ENCODE measurements at places on chromosomes 6 and 20.

DNA sequence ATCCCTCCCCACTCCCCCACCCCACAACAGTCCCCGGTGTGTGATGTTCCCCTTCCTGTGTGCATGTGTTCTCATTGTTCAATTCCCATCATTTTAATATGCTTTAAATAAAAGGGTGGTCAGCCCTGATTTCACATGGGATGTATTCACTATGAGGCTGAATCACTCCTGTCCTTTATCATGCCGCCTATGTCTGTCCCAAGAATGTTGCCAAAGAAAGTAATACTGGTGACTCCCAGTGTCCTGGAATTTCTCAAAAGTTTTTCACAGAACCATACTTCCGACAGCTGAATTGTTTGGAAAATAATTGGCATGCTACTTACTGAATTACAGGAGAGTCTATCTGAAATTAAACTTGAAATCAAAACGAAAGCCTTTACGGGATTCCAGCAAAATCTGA lies 217.7 kb downstream of the HAO1 start:
- no peak for DNase-seq

DNA sequence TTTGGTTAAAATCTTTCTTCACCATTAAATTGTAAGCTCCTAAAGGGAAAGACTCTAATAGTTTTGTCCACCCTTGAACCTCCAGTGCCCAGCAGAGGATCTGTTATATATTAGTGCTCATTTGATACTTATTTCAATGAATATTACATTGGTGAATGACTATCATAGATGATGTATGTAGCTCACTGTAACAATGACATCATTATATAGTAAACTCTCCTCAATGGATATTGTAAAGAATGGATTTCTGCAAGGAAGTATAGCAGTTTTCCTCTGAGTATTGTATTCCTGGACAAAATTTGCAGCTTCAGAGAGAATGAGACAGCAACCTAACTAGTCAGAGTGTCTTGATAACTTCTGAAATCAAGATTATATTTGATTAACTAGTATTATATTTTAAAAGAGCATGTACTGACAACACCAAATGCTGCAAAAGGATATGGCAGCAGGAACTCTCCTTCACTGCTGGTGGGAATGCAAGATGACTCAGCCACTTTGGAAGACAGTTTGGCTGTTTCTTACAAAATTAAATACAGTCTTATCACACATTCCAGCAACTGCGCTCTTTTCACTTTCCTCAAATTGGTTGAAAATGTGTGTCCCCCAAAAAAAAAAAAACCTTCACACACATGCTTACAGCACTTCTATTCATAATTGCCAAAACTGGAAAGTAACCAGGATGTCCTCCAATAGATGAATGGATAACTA lies 189.8 kb upstream of the OPRM1 start:
- DNase-seq: no peak

GRCh38 chr6:37218061-37218460 lies 39.5 kb upstream of the TBC1D22B start:
- no peak for DNase-seq

DNA sequence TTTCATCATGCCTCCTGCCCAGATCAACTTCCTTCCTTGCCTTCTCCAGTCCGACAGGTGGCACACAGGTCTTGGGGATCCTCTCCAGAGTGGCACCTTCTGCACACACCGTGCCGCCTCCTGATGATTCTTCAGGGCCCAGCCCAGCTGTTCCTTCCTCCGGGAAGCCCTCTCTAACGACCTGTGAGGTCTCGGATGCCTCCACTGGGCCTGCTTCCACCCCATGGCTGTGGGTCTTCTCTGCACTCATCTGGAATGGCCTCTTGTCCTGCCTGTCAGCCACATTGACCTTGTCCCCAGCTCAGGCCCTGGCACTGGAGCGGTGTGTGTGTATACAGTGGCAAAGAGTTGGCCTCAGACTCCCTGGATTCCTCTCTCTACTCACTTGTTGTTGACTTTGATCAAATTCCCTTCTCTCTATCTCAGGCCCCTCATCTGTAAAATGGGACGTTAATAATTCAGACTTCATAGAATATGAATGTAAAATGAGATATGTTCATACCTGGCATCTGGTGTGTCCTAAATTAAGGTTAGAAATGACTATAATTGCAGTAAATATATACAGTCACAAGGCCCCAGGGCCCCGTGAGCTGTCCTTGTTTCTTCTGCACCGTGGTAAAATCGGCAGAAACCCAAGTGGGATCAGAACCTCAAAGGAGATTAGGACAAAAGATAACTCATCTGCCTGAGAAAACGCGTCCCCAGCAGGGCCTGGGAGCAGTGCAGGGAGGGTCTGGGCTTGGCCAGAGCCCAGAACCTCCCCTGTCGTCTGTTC lies 1.5 kb downstream of the FAM210B start:
- DNase-seq: no peak

GRCh38 chr20:16314320-16314719 lies 258.9 kb downstream of the KIF16B start:
- no peak for DNase-seq

DNA sequence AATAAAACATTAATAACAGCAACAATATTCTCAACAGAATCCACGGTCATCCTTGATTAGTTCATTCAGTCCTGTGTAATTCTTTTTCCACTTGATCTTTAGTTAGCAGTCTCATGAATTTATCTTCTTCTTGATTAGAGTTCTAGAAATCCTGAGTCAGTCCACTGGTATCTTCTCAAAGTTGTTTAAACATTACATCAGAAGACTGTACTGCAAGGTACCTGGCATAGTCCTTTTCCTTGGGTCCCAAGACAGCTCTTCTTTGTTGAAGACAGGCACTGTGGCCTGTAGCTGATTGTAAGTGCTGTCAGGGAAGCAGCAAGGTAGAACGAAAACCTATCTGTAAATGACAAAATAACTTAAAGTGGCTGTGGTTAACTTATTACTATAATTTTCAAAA lies 11.8 kb downstream of the MAP3K4 start:
- DNase-seq: no peak

GRCh38 chr6:77822265-77822664 lies 169.4 kb downstream of the MEI4 start:
- DNase-seq: no peak

GRCh38 chr6:149628875-149629510 lies 19.5 kb downstream of the KATNA1 start:
- no peak for DNase-seq

DNA sequence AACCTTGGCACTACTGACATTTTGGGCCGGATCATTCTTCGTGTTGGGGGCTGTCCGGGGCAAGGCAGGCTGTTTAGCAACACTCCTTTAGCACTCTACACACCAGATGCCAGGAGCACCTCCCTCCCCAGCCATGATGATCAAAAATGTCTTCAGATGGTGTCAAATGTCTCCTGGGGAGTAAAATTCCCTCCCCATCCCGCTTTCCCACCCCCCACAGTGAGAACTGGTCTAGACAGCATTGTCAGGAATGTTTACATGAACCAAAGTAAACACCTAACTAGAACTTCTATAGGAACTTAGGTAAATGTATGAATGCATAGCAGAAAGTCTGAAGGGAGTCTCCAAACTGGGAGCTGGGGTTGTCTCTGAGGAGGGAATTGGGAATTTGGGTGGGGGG lies 70.0 kb upstream of the TOP1 start:
- no peak for DNase-seq

Data from head of caudate nucleus (tissue), 42 donors.